ENCODE measurements at places on chromosomes 13 and 19. TPM values are rescaled to one million over a fixed set of nuclear protein-coding genes. Genes with fewer than 3 reads are reported as not detected.

- DNase-seq: no peak
Measured at GRCh38 chr13:20193162-20193906, 596 bp upstream of the GJB2 start.

GRCh38 chr13:112894673-112895481 lies 74.1 kb upstream of the MCF2L start:
- DNase-seq: no peak

DNA sequence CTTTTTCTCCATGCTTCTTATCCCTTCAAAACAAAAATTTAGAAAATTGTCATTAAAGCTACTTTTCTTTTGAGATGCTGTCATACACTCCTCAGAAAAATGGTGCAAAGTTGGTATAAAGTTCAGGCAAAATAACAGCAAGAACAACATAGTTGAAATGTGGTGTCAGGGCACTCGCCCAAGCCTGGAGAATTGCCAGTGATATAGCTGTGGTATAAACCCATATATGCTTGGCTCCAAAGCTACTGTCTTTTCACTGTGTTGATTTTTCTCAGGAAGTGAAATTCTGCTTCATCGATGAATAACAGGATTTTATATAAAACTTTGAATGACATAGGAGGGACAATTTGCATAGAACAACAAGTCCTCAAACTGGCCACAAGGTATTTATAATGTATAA lies 2532.9 kb downstream of the PCDH9 start:
- no peak for DNase-seq

- DNase-seq: no peak
Measured at GRCh38 chr19:51398096-51398704, 7.8 kb upstream of the C19orf84 start.

GRCh38 chr13:112807653-112808376 lies 118.0 kb downstream of the ATP11A start:
- no peak for DNase-seq

DNA sequence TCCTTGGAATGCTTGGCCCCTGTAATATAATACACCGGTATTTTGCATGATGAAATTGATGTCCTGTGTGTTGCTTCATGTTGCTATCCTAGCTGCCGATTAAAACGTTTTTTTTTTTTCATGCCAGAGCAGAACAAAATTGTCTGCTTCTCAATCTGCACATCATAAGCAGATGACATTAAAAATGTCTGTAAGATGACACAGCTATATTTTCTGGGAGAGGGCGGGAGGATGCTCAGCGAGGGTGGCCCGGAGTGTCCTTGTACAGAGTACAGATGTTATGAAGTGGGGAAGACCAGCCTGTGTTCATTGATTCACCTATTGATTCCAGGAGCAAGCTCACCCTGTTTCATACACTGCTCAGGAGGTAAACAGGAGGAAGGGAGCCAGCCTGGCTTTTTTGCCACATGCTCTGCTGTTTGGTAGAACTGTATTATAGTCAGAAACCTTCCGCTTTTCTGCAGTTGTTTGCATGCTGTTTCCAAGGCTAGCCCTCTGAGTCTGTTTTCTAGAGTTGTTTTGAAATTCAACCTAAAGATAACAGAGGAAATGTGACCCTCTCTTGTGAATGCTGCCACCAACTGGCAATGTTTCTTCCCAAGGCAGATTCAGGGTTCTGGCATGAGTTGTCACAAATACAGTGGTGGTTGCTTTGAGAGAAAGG lies 4.7 kb upstream of the IRS2 start:
- peak; percentile 71 for DNase-seq

- no peak for DNase-seq
Measured at GRCh38 chr13:35554972-35555623, 78.6 kb upstream of the MAB21L1 start.

DNA sequence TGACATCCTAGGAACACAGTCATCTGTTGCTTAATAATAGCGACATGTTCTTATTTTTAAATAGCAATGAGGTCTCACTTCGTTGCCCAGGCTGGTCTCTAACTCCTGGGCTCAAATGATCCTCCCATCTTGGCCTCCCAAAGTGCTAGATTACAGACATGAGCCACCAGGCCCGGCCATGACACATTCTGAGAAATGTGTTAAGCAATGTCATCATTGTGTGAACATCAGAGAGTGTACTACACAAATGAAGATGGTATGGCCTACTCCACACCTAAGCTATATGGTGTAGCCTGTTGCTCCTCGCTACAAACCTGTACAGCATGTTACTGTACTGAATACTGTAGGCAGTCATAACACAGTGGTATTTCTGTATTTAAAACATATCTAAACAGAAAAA lies 24.6 kb upstream of the GARRE1 start:
- no peak for DNase-seq

DNA sequence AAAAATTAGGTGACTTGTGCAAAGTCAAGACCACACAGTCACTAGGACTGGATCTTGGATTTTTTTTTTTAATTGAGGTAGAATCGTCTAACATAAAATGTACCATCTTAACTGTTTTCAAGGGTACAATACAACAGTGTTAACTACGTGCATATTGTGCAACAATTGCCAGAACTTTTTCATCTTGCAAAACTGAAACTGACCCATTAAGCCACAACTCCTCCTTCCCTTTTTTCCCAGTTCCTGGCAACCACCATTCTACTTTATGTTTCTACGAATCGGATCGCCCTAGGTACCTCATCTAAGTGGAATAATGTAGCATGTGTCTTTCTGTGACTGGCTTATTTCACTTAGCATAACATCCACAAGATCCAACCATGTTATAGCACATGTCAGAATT lies 37.5 kb upstream of the POMP start:
- DNase-seq: no peak

- no peak for DNase-seq
Measured at GRCh38 chr19:47153266-47153665, 22.6 kb downstream of the SAE1 start.

DNA sequence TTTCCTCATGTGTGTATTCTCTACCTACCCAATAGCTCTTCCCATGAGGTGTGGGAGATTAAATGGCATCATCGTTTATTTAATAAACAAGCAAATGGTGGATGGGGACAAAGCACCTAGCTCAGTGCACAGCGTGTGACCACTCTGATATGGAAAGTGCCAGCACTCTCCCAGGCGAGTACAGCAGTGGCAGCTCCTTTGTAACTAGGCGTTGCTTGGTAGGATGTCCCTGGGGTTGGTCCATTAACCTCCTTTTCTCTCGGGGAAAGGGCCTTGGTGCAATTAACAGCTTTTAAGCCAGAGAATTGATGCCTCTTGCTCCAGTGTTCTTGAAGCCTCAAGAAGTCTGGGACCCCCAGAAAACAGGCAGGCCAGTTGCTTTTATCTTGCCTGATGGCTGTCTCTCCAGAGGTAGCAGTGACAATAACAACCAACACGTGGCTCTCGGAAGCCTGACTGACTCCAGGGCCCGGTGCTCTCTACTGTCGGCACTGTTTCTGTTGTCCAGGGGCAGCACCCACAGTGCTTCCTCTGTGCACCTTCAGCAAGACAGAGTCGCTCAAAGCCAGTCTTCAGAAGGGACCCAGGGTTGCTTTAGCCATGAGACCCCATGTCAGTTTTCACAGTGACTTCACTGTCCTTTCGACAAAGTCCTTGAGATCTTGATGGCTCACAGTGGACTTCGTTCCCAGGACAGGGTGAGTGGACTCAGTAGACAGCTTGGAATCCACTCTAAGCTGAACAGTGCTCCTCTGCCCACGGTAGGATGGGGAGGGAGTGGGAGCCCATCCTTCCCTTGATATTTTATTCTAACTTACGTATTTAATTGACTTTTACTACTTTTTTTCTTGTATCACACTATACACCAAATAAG lies 33.9 kb upstream of the NPAS1 start:
- no peak for DNase-seq

MBD3L2 gene
- not detected for total RNA-seq

CAPNS1 gene
- 452 TPM for total RNA-seq

Measured in NCI-H460 (cell line).